ENCODE measurements at places on chromosomes 4 and X.
A peak's percentile ranks its signal among the peaks of the same experiment; 100 is the strongest.

DNA sequence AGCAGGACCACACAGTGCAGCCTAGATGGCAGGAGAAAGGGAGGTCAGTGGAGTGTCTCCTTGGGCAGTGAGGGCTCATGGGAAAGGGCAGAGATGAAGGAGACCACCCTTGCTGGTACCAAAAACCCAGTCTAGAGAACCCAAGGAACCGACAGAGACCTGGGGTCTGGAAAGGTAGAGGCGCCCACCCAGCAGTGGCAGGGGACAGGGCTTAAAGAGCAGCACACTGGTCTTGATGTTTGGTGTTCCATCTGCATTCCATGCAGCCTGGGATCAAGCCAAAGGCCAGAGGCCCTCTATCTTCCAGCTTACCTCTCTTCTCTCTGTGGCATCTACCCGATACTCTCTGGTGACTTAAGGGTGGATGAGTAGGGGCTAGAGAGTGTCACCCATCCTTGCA, 127.5 kb downstream of the PJA1 start:
- no peak for DNase-seq

DNA sequence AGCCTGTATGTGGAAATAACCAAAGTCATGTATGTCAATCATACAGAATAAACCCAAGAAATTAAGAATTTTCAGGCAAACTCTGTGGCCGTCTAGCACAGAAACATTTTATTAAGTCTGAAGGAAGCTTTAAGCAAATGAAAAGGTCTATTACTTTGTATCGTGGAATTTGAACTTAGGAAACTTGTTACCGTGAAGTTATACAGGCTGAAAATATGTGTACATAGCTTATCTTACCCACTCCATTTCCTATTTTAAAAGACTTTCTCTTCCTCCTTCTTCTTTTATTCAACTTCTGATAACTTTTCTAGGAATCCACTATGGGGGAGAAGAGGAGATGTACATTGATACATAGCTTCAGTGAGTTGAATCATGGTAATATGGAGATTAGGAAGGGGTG, 108.3 kb downstream of the AGTR2 start:
- DNase-seq: no peak

- DNase-seq: no peak
Measured at GRCh38 chr4:36835246-36835645, 409.3 kb upstream of the NWD2 start.

- DNase-seq: no peak
Measured at GRCh38 chrX:6228720-6229119, at the start of gene NLGN4X. Gene NLGN4X (minus strand): TSS chrX:6228867. CDS start chrX:6151466, 77,401 bp downstream.

DNA sequence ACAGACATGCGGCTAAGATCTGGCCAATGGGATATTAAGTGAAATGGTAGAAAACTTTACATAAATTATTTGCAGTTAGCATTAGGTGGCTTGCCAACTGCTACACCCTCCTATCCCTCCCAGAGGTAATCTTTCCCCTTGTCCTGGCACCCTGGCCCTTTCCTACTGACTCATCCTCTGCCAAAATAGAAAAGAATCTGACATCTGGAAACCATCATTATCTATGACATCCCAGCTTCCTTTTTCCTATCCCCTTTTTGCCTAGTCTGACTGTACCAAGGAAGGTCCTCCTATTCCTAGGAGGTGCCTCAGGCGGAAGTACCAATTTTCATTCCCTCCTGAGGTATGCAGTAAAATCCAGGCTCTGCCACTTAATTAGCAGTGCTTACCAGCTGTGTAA, 163.6 kb upstream of the KLF3 start:
- no peak for DNase-seq

GRCh38 chrX:110755611-110756010, 40.0 kb downstream of the CHRDL1 start:
- no peak for DNase-seq

- no peak for DNase-seq
Measured at GRCh38 chr4:99357948-99358347, 5.4 kb upstream of the ADH1C start.

DNA sequence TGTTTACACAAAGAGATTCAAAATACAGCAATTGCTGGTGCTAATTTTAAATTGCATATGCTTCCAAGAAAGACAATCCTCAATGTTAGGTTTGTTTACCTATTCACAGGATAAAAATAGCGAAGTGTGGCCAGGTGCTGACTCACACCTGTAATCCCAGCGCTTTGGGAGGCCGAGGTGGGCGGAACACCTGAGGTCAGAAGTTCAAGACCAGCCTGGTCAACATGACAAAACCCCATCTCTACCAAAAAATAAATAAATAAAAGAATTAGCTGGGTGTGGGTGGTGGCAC, 77.7 kb downstream of the OPHN1 start:
- no peak for DNase-seq

DNA sequence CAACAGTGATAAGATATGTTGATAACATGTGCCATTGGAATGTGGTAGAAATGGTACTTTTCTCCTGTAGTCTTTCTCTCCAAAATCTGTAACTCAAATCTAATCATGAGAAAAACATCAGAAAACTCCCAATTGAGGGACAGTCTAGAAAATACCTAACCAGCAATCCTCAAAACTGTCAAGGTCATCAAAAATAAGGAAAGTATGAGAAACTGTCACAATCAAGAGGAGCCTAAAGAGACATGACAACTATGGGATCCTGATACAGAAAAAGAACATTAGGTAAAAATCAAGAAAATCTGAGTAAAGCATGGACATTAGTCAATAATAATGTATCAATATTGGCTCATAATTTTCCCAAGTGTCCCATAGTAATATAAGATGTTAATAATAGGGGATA, 124.5 kb upstream of the PPP1R2C start:
- DNase-seq: no peak

- DNase-seq: no peak
Measured at GRCh38 chrX:1455948-1456280, 3.2 kb upstream of the ASMTL start.

DNA sequence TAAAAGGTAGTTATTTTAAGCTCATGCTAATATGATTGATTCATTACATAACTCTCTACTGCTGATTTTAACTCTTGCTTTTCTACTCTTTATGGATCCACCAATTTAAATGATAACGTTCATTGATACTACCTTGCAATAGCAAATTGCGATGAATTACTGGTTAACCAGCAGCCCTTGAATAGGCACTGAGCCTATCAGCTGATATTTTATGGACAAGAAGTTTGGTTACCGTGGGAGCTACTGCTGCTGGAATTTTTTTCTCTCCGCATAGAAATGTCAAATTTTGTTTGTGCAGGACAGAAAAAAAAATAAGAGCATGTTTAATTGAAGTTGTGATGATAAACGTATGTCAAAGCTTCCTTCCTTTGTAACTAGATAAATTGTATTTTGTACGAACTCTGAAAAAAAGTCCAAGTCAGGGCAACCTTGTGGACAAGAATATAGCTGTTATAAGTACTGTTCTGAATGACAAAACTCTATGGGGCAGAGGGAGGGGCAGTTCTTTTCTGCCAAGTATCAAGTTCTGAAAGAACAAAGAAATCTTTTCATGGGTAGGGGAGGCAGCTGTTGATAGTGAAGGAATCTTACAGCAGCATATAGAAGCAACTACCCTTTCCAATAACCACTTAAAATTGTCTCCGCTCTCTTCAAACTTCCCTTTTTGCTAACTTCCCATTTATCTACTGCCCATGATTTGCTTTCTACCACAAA, 434.9 kb upstream of the PABPC4L start:
- no peak for DNase-seq

DNA sequence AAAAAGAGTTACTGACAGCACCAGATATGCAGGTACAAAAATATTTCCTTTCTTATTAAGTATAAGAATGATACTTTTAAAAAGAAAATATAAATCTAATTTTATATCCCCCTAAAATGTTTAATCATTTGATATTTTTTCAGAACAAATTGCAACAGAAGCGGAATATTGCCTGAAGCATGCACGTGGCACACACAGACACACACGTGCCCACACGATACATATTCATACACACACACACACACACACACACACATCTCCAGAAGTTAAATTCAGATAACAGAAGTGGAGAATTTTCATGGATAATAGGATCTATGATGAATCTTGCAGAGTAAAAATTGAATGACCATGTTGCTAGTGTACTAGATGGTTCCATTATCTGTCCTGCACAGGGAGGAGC, 445.2 kb downstream of the GPAT3 start:
- no peak for DNase-seq

- no peak for DNase-seq
Measured at GRCh38 chr4:56261027-56261426, 126.3 kb downstream of the AASDH start.

DNA sequence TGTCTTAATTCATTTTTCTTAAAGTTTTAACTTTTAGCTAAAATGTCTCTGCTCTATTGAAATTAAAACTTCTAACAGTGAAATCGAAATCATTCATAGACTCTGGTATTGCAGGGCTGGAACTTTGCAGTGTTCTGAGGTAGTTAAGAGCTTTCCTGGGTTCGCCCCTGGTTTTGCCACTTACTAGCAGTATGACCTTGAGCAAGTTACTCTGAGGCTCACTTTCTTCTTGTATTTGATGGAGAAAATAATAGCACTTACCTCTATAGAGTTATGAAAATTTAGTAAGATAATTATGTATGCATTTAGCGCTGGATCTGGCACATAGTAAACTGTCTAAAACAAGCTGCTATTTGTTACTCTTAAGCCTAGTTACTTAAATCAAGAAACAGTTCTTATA, 1.7 kb downstream of the SLAIN2 start:
- no peak for DNase-seq

DNA sequence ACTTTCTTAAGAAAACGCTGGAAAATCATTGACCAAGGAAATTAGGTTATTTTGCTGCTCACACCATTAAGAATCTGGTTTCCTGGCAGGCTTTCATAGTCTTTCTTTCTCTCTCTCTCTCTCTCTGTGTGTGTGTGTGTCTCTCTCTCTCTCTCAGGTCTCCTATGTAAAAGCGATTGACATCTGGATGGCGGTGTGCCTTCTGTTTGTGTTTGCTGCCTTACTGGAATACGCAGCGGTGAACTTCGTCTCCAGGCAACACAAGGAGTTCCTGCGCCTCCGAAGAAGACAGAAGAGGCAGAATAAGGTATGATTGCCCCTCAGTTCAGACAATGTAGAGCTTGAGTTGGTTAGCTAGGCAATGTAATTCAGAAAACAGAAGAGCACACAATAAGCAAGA, 161.2 kb downstream of the GLRA2 start:
- DNase-seq: no peak

DNA sequence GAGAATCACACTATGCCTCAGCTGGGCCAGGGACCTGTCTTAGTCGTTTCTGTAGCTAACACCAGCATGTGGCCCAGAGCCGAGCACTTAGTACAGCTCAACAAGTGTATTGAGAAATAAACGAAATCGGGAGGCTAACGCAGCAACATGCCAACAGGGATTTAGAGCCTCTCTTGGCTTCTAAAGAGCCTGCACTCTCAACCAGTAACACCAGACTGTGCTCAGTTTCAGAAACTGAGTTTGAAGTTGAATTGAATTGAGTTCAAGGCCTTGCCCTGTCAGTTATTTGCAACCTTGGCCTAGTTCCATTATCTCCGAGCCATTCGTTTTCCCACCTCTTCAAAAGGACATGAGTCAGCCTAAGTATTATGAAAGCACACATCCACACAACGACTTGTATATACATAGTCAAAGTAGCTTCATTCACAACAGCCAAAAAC, 71.3 kb upstream of the LDB2 start:
- peak; percentile 72 for DNase-seq

DNA sequence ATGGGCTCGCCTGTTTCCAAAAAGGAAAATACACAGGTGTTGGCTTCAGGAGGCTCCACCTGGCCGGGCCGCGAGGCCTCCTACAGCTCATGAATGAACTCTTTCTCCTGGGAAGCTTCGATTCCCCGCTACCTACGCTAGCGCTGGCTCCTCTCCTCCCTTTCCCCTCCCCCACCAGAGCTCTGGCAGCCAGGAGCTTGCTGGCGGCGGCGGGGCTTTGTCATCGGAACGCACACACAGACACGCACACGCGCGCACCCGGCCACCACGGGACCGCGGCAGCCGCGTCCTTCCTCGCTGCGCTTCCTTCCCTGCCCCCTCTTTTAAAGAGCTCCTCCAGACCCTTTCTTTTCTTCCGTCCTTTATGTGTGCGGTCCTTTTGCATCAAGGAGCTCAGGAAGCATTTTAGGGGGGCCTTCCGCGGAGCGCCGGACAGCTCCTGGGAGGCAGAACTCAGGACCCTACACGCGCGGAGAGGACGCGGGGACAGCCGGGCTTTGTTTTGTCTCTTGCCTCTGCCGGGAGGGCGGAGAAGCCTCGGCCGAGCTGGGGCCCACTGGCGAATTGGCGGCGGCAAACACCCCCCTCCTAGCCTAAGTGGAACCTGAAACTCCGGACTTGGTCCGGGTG, 70.2 kb upstream of the BCOR start:
- DNase-seq: no peak

- DNase-seq: no peak
Measured at GRCh38 chrX:8946563-8946962, 87.4 kb downstream of the FAM9B start.

DNA sequence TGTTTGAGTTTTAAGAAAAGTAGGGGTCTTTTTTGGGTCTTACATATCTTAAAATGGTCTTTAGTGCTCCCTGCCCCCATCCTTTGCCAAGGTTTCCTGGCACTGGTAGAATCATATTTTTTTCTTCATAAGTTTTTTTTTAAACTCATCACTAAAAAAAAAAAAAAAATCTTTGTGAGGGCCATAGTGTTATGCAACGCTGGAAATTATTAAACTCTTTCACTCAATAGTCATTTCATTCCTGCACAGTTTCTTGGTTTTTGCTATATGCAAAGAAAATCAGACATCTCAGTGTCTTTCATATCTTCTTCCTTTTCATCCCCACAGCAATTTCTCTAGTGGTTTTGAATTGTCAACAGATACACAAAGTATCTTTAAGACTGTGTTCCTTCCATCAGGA, 95.6 kb downstream of the TMA16 start:
- DNase-seq: no peak

- peak; percentile 77 for DNase-seq
Measured at GRCh38 chrX:71128915-71129765, 10.7 kb downstream of the MED12 start.

- peak; percentile 58 for DNase-seq
Measured at GRCh38 chr4:126223784-126224407, 909.1 kb downstream of the FAT4 start.

DNA sequence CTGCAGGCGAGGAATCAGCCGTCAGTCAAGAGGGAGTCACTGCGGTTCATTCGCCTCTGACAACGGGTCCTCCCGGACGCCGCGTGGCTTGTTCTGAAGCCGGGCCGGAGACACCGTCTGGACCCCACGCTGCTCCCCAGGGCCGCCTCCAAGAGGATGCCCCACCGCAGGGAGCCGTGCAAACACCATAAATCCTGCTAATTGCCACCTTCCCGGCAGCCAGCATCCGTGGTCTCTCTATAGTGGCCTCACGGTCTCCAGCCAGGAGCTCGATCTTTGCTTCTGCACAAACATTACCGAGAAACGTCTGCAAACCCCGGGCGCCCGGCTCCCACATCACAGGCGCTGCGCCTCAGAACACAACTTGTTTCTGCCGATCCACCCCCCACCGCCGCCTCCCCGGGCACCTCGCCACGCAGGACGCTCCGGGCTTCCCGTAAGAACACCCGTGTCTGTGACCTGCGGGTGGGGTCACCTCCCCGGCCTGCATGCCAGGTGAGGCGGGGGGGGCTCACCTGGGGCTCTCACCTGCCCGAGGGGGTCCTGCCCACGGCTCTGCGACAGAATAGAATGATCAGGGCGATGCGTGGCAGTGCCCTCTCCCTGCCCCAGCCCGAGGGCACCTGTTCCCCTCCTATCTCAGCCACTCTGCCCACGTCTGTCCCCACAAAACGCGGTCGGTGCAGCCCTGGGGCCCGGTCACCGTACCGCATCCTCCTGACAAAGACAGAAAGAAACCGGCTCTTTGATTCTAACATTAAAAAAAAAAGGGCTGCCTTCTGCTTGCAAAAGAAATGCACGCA, 32.4 kb upstream of the PPP2R3B start:
- no peak for DNase-seq

GRCh38 chrX:13119386-13119785, 75.0 kb upstream of the FAM9C start:
- DNase-seq: peak; percentile 63
